Activated T-helper 2 cell treated with anti-CD3 and anti-CD28 coated beads, Interferon-gamma antibody, Interleukin-2, Interleukin-4, amounts not matched to agents 10 μg/mL and 5 μg/mL and 100 μg/mL, durations not matched to agents 14 hours and 24 hours and 36 hours (primary cell): ENCODE measurements at places on chromosomes 6 and 20. TPM values are rescaled to one million over a fixed set of nuclear protein-coding genes. Genes with fewer than 3 reads are reported as not detected.
A peak's percentile ranks its signal among the peaks of the same experiment; 100 is the strongest.

DNA sequence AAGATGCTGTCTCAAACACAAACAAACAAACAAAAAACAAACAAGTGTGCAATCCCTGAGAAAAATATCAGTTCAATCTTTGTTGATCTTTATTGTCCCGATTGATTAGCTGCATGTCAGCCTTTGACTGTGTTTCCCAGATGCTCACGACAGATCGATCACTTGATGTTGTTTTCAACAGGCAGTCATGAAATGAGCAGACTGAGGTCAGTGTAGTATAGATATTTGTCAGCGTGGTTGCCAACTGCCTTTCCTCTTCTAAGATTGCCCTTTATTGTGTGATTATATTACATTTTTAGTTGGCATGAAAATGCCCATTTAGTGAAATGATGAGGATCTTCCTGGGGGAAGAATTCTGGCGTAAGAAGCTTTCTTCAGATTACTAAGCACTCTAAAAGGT is 25.6 kb downstream of the UTRN start:
- DNase-seq = peak; percentile 26

The MEI4 gene
- not detected in 2 replicates for total RNA-seq

DNA sequence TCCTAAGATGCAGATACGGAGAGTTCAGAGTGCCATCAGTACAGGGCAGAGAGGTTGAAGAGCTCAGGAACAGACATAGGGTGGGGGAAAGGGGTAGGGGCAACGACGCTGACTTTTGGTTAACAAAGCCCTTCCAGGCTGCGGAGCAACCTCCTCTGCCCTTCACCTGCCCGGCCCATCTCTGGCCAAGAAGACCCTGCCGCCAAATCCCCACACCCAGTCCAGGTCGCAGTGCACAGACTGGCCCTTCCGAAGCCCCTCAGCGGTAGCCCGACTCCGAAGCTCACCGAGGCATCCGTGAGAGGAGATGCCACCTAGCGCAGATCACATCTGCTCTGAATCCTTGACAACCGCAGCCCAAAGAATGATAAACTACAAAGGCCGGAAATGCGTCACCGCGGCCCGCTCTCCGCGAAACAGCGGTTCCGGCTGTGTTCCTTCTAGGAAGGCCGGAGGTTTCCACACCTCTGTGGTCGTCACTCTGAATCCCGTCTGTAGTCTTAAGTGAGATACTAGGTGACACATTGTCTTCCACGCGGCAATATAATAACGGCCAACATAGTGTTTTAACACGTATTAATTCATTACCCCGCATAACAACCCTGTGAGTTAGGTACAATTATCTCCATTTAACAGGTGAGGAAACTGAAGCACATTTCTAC is at the start of gene ZSCAN23:
ZSCAN23 (minus strand) TSS at position 380 of the 662 bp plus-strand sequence. CDS start 7,225 bp downstream, outside the sequence.
- peak; percentile 77 for DNase-seq

GRCh38 chr6:52995913-52996645 is 995 bp upstream of the GSTA4 start:
- DNase-seq = peak; percentile 23

DNA sequence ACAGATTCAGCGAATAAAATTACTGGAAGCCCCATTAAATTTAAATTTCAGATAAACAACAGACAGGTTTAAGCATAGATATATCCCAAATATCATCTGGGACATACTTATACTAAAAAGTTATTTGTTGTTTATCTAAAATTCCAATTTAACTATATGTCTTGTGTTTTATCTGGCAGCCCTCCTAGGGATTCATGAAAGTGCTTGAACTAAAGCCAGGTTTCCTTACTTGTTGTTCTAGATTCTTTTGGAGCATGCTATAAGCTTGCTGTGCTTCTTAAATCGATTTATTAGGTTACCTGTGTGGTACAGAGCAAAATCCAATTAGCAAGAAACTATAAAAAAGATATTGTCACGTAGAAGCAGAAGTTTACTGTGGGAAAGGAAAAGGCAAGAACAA is 202.5 kb upstream of the GMDS start:
- DNase-seq = no peak

The PRL gene
- not detected in 2 replicates for total RNA-seq

- DNase-seq = no peak
These were observed 101.9 kb upstream of the ARMC2 start for GRCh38 chr6:108746366-108746765.

GRCh38 chr6:122695188-122695587 is 84.3 kb upstream of the FABP7 start:
- DNase-seq = no peak

- DNase-seq = no peak
These were observed 18.7 kb downstream of the ADRM1 start for GRCh38 chr20:62321521-62321948.

DNA sequence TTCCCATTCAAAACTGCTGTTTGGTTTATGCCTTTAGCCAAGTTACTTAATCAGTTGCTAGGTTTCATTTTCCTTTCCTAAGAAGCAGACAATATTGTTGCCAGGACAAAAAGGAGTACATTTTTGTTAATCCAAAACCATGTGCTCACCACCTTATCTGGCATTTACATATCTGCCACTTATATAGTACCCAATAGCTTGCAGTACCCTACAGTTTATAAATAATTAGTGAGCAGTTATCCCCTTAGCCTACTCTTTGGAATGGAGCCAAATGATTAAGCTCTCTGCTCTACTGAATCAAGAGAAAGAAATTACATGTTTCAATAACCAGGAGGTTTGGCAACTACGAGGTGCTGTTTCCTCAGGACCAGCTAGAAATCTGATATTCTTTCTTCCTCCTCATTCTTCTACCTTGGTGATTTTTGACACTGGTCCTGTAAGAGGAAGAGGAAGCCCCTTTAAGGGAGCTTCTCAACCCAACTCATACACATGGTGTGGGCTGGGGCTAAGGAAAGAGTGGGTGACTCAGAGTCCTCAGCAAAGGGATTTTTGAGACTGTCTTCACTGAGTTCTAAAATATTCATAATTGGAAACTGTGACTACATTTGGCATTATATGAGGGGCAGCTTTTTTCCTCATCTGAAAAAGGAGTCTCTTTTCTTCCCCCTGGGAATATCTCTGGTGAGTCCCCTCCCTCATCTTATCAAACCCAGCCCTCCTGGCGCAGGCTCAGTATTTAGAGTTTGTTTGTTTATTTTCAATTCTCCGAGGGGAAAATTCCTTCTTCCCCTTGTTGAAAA is 1.5 kb downstream of the ZNFX1 start:
- DNase-seq = no peak

- DNase-seq = no peak
These were observed 4.2 kb upstream of the PHIP start for GRCh38 chr6:79082304-79082703.

The CTCFL gene
- not detected in 2 replicates for total RNA-seq

The OPRM1 gene
- total RNA-seq = not detected in 2 replicates

The PBOV1 gene
- total RNA-seq = not detected in 2 replicates

GRCh38 chr6:88539295-88539764 is 373.2 kb upstream of the CNR1 start:
- no peak for DNase-seq

GRCh38 chr6:41247882-41248705 is 19.9 kb downstream of the TREML4 start:
- no peak for DNase-seq

The CYP24A1 gene
- not detected in 2 replicates for total RNA-seq

- DNase-seq = no peak
These were observed 1.1 kb downstream of the SPTLC3 start for GRCh38 chr20:13009682-13010406.

GRCh38 chr6:142902636-142903053 is 42.3 kb downstream of the HIVEP2 start:
- peak; percentile 64 for DNase-seq

DNA sequence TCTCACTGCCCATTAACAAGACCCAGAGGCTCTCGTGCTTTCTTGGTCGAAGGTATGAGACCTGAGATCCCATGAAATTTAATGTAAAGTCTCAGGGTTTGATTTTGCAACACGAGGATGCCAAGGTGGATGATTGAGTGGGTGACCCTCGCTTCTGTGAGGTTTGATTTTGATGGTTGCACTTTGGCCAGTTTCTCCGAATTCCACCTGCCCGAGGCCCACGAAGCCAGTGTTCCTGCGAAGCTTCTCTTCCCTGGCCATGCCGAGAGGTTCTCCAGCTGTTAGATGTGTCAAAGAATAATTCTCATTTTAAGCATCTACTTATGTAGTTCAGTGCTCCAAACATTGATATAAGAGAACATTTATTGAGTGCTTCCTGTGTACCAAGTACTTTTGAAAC is at the start of gene KIF25:
KIF25 (plus strand) TSS at position 30 of the 400 bp plus-strand sequence. CDS start 31,915 bp downstream, outside the sequence.
- no peak for DNase-seq

DNA sequence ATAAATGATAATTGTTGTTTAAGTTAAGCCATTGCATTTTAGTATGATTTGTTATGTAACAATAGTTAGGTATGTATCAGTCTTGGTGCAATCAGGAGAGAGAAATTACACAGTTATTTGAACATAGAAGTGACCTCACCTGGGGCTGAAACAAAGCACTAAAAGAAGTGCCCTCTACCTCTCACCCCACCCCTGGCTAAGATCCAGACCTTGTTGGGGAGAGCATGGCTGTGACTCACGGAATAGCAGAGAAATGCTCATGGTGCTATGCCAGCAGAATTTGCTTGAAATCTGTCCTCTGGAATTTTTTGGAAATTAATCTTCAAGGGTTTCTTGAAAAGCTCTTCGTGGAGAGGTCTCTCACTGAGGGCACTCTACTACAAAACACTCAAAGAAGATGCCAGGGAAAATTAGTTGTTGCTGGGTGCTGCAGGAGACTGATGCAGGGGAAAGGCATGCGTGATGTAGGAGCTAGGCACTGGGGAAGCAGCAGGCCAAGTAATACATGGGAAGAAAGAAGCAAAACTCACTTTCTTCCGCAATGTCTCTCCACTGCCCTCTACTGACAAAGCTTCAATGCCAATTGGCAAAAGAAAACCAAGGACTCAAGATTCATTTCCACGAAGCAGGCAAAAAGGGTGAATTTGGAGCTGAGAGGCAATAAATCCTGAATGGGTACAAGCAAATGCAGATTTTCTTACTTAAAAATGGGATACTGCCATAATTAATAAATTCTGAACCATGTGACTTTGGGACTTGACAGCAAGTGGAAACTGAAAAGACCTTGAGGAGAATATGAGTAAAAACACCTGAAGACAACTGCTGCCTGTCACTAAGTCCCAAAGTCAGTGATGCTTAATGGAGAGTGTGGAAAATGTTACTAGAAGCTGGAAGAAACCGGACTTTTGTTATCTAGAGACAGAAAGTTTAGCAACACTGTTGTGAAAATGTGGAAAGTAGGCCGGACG is 136.3 kb upstream of the ZNF184 start:
- DNase-seq = no peak

DNA sequence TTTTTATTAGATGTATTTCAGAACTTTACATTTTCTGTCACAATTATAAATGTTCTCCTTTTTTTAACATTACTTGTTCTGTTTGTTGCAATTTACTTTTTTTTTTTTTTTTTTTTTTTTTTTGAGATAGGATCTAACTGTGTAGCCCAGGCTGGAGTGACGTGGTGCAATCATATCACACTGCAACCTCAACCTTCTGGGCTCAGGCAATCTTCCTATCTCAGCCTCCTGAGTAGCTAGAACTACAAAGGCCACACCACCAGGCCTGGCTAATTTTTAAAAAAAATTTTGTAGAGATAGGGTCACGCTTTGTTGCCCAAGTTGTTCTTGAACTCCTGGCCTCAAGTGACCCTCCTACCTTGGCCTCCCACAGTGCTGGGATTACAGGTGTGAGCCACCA is 15.1 kb upstream of the MBOAT1 start:
- DNase-seq = no peak

DNA sequence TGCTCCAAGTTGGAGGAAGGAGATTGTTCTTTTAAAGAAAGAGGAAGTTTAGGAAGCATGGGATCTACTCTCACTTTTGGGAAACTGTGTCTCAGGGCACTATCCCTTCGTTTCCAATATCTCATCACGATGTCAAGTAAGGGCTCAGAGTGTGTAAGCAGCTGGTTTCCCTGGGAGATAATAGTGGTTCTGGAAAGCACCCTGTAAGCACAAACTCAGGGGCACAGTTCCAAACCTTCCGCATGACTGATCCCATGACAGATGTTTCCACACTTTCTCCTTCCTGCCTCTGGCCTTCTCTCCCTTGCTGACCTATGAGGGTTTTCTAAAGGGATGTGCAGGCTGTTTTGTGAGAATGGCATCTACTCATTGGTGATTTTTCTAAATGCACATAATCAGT is 33.9 kb downstream of the ADTRP start:
- DNase-seq = no peak

The POU5F1 gene
- total RNA-seq = not detected in 2 replicates

DNA sequence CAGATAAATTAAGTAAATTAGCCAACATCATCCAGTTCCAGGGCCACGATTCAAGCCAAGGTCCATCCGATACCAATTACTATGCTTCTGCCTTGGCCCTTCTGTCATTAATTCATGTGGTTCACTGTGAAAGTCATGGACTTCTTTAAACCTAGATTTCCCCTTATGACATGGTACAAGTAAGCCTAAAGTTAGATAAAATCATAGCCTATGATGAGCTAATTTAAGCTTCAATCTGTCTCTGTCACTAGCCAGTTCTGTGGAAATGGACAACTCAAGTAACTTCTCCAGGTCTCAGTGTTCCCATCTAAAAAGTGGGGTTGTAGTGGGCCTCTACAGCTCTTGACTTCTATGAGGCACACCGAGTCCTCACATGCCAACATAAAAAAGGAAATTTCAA is 225.5 kb upstream of the MARCKS start:
- DNase-seq = no peak

- no peak for DNase-seq
These were observed 65.6 kb downstream of the THBS2 start for GRCh38 chr6:169188051-169188470.

The PNLDC1 gene
- total RNA-seq = 0.32 and 0.74 TPM in 2 replicates

The LY6G6C gene
- total RNA-seq = not detected in 2 replicates

The HLA-F gene
- total RNA-seq = 266 and 278 TPM in 2 replicates

The PTCRA gene
- not detected in 2 replicates for total RNA-seq

DNA sequence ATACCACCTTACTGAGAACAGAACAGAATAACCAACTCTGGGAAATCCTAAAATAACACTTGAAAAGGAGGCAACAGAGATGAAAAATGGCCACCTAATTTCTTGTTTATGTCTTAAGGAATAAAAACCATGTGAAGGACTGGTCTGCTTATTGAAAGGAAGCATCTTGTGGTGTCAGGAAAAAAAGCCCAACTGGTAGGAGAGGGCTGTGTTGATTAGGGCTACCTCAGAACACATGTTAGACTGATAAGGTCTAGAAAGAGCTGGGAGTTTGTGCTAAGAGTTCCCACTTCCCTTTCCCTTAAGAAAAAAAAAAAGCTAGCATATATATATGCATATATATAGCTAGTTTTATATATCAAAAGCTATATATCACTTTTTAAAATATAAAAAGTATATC is 425.3 kb upstream of the BTBD3 start:
- no peak for DNase-seq

DNA sequence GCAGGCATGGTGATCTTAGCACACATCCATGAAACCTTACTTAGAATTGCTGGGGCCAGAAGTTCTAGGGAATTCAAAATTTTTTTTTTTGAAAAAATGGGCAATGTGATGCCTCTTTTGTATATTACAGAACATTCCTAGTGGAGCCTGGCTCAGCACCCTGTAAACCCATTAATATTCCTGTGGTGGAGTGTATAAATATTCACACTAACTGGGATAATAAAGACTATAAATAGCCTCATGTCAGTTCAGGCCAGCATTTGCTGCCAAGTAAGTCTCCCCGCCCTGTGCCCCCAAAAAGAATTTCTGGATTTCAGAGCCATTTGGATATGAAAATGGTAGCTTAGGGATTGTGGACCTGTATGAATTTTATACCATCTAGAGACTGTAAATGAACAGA is 14.8 kb downstream of the BANF2 start:
- no peak for DNase-seq
